ENCODE measurements at places on chromosomes 2 and 18.

GRCh38 chr2:213220967-213221603 is 63.2 kb upstream of the SPAG16 start:
- DNase-seq: no peak

DNA sequence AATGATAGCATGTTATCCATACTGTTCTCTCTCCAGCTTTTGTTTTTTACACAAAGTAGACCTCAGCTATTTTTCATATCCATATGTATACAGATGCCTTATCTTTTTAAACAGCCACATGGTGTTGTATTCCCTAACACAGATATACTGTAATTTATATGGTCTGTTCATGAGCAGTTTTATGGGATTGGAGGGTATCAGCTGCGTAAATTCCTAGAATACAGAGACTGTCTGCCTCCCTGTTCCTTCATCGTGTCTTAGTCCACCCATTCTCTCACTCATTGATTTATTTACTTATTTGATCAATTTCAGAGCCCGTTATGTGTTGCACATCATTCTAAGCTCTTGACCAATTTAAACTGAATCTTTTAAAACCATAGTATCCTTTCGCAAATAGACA is 80.6 kb downstream of the GATA6 start:
- DNase-seq: no peak

DNA sequence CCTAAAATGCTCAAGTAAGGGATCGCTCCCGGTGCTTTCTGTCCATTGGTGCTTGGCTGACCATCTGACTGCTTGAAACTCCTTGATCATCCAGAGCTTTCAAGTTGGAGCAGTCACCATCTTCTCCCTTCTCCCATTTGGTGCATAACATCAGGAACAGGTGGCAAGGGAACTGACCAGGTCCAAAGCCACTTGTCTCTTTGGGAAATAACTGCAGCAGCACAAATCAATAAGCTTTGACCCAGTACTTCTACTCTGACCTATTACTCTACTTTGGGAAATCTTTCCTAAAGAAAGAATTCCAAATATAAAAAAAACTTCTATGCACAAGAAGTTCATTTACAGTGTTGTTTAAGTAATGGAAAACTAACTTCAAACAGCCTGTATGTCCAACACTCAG is 10.6 kb upstream of the MAT2A start:
- DNase-seq: no peak

GRCh38 chr18:2746274-2746673 is 90.7 kb downstream of the SMCHD1 start:
- no peak for DNase-seq
